ENCODE measurements at places on chromosomes 6 and 20.

- DNase-seq = no peak
Measured at GRCh38 chr6:736657-737446, 43.9 kb upstream of the EXOC2 start.

- DNase-seq = no peak
Measured at GRCh38 chr6:49462599-49462926, 490 bp downstream of the MMUT start.

- DNase-seq = no peak
Measured at GRCh38 chr6:4413073-4413472, 277.7 kb upstream of the ECI2 start.

GRCh38 chr6:4371207-4371921, 236.0 kb upstream of the ECI2 start:
- DNase-seq = no peak

DNA sequence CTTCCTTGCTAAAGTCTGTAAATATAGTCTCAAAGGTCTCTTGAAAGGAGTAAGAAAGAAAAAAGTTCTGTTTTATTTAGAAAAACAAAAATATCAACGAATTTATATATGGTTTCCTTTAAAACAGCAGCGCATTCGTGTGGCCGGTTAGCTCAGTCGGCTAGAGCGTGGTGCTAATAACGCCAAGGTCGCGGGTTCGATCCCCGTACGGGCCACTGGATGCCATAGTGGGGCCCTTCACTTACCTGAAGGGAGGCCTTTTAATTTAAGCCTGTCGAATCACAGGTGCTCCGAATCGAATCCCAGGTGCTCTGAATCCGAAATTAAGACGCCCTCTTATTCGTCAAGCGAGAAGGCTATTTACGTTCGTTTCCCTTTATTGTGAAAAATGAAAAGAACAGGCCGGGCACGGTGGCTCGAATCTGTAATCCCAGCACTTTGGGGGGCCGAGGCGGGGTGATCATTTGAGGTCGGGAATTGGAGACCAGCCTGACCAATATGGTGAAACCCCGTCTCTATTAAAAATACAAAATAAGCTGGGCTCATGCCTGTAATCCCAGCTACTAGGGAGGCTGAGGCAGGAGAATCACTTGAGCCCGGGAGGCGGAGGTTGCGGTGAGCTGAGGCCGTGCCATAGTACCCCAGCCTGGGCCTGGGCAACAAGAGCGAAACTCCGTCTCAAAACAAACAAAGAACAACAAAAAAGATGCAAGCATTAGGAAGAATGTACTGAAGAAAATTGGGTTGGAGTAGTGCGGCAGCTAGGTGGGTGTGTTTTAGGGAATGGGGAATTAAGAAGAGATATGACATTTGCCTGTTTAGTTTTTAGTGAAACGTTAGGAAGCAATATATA, 195.8 kb upstream of the ZNF184 start:
- DNase-seq = peak; percentile 80

- DNase-seq = no peak
Measured at GRCh38 chr6:104301951-104302350, 557.8 kb downstream of the HACE1 start.

DNA sequence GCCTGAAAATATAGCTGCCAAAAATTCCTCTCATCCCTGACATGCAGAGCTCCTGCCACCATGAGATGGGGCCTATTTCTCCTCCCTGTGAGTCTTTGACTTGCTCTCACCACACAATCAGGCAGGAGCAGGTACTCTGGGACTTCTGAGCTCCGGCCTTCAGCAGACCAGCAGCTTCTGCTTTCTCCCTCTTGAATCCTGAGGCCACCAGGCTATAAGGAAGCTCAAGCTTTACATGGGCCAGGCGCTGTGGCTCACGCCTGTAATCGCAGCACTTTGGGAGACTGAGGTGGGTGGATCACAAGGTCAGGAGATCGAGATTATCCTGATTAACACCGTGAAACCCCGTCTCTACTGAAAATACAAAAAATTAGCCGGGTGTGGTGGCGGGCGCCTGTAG, 238.7 kb upstream of the RREB1 start:
- DNase-seq = no peak

GRCh38 chr6:103036846-103037245, 1643.3 kb downstream of the GRIK2 start:
- DNase-seq = no peak

GRCh38 chr6:79731471-79731870, 100.3 kb downstream of the SH3BGRL2 start:
- no peak for DNase-seq

DNA sequence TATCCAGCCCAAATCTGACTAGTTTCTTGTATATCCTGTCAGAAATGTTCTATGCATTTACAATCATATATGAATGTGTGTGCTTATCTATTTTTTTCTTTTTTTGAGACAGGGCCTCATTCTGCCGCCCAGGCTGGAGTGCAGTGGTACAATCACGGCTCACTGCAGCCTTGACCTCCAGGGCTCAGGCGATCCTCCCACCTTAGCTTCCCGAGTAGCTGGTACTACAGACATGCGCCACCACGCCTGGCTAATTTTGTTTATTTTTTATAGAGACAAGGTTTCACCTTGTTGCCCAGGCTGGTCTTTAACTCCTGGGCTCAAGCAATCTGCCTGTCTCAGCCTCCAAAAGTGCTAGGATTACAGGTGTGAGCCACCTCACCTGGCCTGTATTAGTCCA, 3.0 kb upstream of the RAB44 start:
- DNase-seq = no peak

GRCh38 chr20:37821696-37822095, 81.2 kb upstream of the VSTM2L start:
- no peak for DNase-seq

DNA sequence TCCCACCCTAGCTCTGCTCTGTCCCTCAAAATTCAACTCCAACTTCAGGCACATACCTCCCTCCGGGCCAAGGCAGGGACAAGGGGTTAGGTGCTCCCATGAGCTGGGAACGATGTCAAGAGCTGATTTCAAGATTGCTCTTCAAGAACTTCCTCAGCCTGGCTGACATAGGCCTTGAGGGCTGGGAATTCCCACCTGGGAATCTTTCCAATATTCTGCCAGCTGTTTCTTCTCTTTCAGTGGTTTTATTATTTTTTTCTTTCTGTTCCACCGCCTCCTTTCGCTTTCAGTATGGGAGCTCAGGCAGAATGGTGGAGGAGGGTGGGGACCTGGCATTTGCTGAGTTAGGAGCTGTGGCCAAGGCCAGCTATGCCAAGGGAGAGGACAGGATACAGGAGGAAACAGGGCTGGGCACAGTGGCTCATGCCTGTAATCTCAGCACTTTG, 33.7 kb downstream of the SRSF3 start:
- no peak for DNase-seq

DNA sequence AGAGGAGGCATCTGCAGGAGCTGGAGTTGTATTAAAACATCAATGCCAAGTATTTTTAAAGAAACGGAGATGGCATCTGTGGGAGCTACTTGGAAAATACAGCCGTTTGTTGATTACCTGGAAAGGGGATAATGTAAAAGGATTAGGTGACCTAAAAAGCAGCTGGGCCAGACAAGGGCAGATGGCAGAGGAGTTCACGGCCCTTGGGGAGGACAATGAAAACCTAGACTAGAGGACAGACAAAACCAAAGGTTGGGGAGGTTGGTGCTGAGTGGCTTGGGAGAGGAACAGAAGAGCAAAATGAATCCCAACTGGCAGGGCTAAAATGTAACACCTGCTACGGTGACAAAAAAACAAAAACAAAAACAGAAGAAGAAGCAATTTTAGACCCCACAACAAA, 260.5 kb upstream of the JARID2 start:
- no peak for DNase-seq

DNA sequence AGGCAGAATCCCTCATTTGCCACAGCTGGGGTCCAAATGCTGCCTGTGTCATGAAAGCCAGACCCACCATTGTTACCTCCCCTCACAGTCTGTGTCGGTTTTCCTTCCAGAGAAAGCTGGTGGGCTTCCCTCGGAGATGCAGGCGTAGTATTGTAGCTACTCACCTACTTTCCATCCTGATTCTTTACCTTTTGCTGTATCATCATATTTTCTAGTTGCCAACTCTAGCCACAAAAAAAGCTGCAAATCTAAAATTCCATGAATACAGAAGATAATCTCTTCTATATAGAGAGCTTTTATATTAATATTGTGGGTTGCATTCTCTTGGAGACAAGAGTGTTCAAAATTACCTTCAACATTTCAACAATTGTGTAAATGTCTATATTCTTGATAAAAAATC, 98.0 kb upstream of the LAMP5 start:
- DNase-seq = no peak

- DNase-seq = peak; percentile 51
Measured at GRCh38 chr6:30396833-30397479, 52.0 kb downstream of the RPP21 start.

DNA sequence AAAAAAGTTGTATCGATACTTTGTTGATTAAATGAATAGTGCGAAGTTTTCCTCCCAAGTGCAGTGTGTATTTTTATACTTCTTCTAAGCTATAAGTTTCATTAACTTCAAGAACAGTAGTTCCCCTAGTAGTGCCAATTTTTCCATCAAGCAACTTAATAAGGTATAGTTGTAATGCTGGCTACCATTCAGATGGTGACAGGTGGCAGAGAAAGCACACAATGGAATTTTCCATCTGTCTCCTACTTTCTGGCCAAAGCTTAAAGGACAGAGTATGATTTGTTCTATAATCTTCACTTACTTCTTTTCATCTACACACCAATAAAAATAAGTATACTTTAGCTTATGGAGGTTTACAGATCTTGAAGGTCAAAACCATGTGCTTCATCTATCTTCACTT, 431.1 kb downstream of the NKAIN2 start:
- no peak for DNase-seq

DNA sequence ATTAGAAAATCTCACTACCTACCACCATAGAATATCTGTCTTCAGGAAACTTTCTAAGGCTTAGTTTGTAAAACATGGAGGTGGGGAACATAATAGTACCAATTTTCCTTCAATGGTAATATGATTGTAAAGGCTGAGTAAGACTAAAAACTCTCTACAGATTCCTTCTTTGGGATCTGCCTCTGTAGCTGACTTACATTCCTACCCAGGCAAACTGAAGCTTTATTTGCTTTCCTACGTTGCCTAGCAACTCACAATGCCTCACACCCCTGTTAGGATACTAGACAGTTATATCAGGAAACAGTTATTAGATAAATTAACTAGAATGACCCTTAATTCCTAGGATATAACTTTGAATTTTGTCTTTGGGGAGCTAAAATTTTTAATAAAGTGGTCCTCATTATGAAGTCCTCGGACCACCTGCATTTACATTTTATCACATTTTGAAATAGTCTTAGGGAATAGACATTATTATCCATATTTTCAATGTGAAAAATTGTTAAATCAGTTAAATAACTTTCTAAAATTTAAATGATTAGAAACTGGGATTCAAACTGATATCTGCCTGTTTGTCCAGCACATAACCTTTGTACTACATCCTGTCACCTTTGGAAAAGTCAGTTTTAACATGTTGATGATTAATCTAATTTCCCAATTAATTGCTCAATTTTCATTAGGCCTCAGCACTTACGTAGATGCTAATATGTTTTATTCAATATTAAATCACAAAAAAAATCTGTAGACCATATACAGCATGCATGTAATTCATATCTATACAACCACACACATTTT, 591.4 kb downstream of the RNF144B start:
- DNase-seq = no peak

- DNase-seq = no peak
Measured at GRCh38 chr6:105794239-105794638, 291.9 kb upstream of the PRDM1 start.

DNA sequence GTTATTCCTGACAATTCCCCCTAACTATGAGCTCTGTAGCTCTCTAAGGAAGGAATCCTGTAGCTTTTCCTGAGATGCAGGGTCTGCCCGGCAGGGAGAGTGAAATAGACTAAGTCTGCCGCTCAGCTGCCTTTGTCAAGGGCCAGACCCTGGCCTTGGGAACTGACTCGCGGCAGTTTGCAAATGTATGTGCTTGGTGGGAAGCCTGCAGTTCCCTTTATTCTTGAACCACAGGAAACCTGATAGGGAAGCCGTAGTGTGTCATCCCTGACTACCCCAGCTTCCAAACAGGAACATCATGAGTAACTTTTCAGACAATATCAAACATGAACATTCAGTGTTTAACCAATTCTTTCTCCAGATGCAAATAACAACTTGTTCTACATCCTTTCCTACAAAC, 78.7 kb upstream of the IFNGR1 start:
- no peak for DNase-seq

- no peak for DNase-seq
Measured at GRCh38 chr20:61482056-61482887, 230.2 kb downstream of the CDH4 start.

DNA sequence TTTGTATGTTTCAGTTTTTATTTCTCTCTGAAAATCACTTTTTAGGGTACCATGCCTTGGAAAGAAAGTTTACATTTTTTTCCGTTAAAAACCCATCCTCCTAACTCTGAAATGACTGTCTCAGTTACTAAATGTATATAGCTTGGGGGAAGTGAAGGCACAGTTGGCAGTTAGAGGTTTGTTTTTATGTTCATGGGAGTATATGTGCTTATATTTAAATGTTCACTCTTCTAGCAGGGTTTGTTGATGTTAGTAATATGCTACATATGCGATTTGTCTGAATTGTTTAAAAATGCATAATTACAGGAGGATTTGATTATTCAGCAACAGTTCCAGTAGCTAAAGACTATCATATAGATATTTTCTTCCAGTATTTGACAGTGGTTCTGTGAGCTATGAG, 31.1 kb downstream of the CDKAL1 start:
- DNase-seq = no peak

DNA sequence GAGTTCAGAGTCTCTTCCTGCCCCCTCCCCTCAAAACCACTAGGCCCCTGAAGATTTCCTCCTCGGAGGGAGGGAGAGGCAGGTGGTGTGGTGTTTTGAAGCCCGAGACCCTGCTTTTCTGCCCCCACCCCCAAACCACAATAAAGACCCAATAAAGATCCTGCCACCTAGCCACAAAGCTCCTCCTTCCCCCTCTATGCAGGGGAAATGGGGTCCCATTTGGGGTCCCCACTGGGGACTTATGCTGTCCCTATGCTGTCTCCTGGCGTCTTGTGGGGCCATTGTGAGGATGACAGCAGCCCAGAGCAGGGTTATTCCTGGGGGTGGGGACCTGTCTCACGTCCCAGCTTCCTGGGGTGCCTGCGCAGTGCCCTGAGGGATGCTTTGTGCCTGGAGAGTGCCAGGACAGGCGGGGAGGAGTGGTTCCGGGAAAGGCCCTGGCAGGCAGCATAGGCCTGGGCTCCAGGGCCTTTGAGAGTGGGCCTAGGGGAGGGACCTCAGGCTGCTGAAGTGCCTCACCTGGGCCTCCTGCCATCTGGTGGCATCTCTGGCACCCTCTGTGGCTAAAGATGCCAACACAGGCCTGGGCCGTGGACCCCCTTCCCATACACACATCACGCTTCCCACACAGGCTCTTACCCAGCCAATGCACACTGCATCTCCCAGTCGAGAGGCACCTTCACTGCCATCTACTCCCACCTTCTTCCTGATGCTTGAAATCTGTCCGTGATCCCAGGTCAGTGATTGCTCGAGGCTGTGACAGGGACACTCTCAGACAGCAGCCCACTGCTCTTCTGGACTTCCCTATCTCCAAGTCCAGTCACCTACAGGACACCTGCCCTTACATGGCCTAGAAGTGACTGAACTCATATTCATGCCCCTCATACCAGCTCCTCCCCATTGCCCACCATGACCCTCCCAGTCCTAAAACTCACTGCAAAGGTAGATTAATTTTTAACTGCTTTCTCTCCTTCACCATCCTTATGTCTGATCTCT, 7.9 kb upstream of the ARMC12 start:
- no peak for DNase-seq

GRCh38 chr6:55777469-55777868, 97.9 kb downstream of the BMP5 start:
- no peak for DNase-seq

- no peak for DNase-seq
Measured at GRCh38 chr20:58192567-58192966, 35.9 kb downstream of the ANKRD60 start.

GRCh38 chr20:48153103-48153502, 367.8 kb upstream of the SULF2 start:
- DNase-seq = no peak
